T-cell (primary cell): ENCODE measurements at places on chromosomes 4 and X. TPM values are rescaled to one million over a fixed set of nuclear protein-coding genes. Genes with fewer than 3 reads are reported as not detected.

HS3ST1 gene
- not detected for total RNA-seq

ALPK1 gene
- total RNA-seq: 12.0 TPM

EMCN gene
- not detected for total RNA-seq

STBD1 gene
- 0.35 TPM for total RNA-seq

- no peak for DNase-seq
- no peaks in the 10 kb centered on the region for H3K4me1 ChIP-seq
- H3K36me3 ChIP-seq: no peaks in the 10 kb centered on the region
- H3K27me3 ChIP-seq: no peaks in the 10 kb centered on the region
Measured at GRCh38 chr4:54898656-54899340, 226.6 kb downstream of the KDR start.

DNA sequence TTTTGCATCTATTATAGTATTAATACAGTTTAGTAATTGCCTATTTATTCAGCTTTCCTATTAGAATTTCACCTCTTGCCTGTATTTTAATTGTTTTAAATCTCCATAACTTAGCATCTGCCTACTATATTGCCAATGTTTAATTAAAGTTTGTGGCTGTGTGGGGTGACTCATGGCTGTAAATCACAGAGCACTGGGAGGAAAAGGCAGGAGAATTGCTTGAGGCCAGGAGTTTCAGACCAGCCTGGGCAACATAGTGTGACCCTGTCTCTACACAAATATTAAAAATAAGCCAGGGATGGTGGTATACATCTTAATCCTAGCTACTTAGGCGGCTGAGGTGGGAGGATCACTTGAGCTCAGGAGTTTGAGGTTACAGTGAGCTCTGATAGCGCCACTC lies 14.5 kb upstream of the CCSER1 start:
- no peaks in the 10 kb centered on the region for H3K27me3 ChIP-seq
- H3K27ac ChIP-seq: no peak overlapping the region
- no peaks in the 10 kb centered on the region for H3K4me1 ChIP-seq
- no peak for DNase-seq
- H3K36me3 ChIP-seq: no peaks in the 10 kb centered on the region

GRCh38 chr4:137524725-137525369 lies 7.4 kb downstream of the PCDH18 start:
- no peak overlapping the region for H3K27ac ChIP-seq
- no peaks in the 10 kb centered on the region for H3K27me3 ChIP-seq
- no peaks in the 10 kb centered on the region for H3K36me3 ChIP-seq
- DNase-seq: no peak

- H3K27ac ChIP-seq: no peak overlapping the region
- no peak for DNase-seq
- H3K4me1 ChIP-seq: no peaks in the 10 kb centered on the region
- no peak overlapping the region for H3K4me3 ChIP-seq
Measured at GRCh38 chr4:139207873-139208403, 30.9 kb upstream of the ELF2 start.

DNA sequence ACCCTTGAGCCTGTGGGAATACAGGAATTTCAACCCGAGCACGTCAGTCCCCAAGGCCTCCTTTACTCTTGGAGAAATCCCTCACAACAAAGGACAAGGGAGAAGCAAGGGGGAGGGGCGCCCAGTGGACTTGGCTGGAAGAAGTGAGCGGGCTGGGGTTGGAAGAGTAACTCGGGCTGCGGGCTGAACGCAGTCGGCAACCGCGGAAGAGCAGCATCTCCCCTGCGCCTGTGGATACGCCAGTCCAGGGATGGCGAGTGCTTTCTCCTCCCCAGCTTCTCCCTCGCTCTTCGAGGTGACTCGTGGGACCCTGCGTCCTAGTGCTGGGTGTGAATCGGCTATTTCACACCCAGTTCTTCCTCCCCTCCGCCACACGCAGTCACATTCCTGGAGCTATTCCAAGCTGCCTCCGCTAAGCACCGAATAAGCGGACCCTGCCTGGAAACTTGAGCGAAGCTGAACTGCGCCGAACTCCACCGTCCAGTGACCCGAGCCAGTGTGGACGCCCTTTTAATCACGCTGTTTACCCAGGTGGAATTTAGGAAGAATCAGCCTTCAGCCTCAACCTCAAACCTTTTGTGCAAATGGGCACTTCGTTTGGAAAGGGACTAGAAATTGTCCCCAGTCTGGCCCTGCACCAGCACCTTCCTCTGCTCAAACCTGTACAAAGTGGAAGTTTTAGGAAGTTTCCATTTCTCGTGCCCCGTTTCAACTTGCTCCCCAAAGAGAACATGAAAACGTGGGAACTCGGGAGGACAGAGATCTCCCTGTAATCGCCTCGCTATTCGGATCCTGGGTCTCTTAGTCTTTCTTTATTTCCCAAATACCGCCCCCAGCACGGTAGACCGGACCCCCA lies 64.3 kb upstream of the WDR17 start:
- no peaks in the 10 kb centered on the region for H3K27me3 ChIP-seq
- peaks cover 7% of the 10 kb centered on the region for H3K4me1 ChIP-seq
- DNase-seq: no peak
- no peak overlapping the region for H3K27ac ChIP-seq

GRCh38 chr4:93313197-93313596 lies 515.4 kb upstream of the ATOH1 start:
- no peak for DNase-seq
- H3K4me1 ChIP-seq: no peaks in the 10 kb centered on the region
- H3K4me3 ChIP-seq: no peak overlapping the region
- H3K27ac ChIP-seq: no peak overlapping the region
- no peaks in the 10 kb centered on the region for H3K27me3 ChIP-seq

GRCh38 chr4:71602289-71602900 lies 181.5 kb downstream of the GC start:
- H3K4me1 ChIP-seq: no peaks in the 10 kb centered on the region
- no peak overlapping the region for H3K4me3 ChIP-seq
- H3K36me3 ChIP-seq: no peaks in the 10 kb centered on the region
- DNase-seq: no peak

- H3K27ac ChIP-seq: no peak overlapping the region
- H3K27me3 ChIP-seq: no peaks in the 10 kb centered on the region
- no peaks in the 10 kb centered on the region for H3K4me1 ChIP-seq
- no peak overlapping the region for H3K4me3 ChIP-seq
Measured at GRCh38 chr4:23667659-23668058, 222.2 kb downstream of the PPARGC1A start.

DNA sequence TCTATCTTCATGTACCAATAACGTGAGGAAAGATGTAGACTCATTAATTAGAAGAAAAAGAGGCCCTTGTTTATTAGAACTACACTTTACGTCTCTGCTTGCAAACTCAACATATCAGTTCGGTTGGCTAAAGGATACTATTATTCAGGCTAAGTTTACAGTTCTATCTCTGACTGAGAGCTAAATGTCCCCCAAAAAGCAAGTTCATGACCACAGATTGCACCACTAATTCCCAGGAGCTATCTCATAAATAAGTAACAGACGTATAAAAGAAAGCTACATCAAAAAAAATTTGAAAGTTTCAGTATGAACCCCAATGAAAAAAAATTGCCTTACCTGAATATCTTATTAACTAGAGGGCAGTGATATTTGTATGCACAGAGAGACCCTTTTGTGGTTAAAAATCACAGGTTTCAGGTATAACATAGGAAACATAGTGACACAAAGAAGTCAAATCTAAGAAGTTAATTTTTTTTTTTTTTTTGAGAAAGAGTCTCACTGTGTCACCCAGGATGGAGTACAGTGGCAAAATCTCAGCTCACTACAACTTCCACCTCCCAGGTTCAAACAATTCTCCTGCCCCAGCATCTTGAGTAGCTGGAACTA lies 128.9 kb downstream of the MAB21L2 start:
- no peak overlapping the region for H3K4me3 ChIP-seq
- DNase-seq: no peak
- no peak overlapping the region for H3K27ac ChIP-seq
- no peaks in the 10 kb centered on the region for H3K4me1 ChIP-seq
- no peaks in the 10 kb centered on the region for H3K27me3 ChIP-seq

DNA sequence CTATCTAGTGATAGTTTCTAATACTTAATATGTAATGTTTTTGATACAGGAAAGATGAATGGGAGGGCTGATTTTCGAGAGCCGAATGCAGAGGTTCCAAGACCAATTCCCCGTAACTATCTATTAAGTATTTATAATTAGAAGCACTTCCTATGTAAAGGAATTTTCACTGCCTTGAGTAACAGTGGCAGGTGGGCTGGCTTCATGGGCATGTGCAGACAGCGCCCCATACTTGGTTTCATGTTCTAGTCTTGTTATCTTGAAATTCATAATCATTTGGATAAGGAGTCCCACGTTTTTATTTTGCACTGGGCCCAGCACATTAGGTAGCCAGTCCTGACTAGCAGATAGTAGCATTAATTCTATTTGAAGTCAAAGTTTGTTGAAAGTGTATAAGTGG lies 1.7 kb downstream of the OCIAD1 start:
- H3K4me1 ChIP-seq: peaks cover 14% of the 10 kb centered on the region
- H3K27me3 ChIP-seq: no peaks in the 10 kb centered on the region
- H3K36me3 ChIP-seq: peaks cover 12% of the 10 kb centered on the region
- no peak overlapping the region for H3K4me3 ChIP-seq

GRCh38 chr4:170068438-170069128 lies 21.2 kb downstream of the AADAT start:
- H3K4me3 ChIP-seq: no peak overlapping the region
- no peak overlapping the region for H3K27ac ChIP-seq
- no peaks in the 10 kb centered on the region for H3K36me3 ChIP-seq
- DNase-seq: no peak
- no peaks in the 10 kb centered on the region for H3K4me1 ChIP-seq

- no peak for DNase-seq
- no peak overlapping the region for H3K27ac ChIP-seq
- no peak overlapping the region for H3K4me3 ChIP-seq
- no peaks in the 10 kb centered on the region for H3K4me1 ChIP-seq
- no peaks in the 10 kb centered on the region for H3K27me3 ChIP-seq
- H3K36me3 ChIP-seq: no peaks in the 10 kb centered on the region
Measured at GRCh38 chr4:661231-661630, 12.8 kb downstream of the ATP5ME start.

DNA sequence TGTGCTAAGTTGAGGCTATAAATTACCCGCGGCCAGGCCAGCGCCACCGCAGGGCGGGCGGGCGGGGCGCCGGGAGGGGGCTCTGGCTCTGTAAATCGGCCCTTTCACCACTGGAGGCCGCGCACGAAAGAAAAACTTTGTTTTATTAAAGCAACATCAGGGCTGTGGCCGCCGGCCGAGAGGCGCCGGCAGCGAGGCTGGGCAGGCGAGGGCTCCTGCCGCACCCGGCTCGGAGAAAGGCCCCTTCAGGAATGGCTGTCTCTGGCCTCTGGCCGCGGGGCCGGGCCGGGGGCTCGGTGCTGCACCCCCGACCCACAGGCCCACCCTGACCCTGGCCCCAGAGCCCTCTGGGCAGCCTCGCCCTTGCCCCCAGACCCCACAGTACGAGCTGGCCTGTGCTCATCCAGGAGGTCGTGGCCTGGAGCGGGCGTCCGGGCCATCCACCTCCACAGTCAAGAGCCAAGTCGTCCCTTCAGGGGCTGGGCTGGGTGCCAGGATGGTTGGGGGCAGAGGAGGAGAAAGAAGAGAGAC lies 29.5 kb upstream of the FGFR3 start:
- H3K27me3 ChIP-seq: peaks cover 57% of the 10 kb centered on the region
- no peaks in the 10 kb centered on the region for H3K36me3 ChIP-seq
- no peak for DNase-seq
- no peak overlapping the region for H3K27ac ChIP-seq
- H3K4me1 ChIP-seq: no peaks in the 10 kb centered on the region
- H3K4me3 ChIP-seq: no peak overlapping the region

GRCh38 chrX:130260316-130260715 lies 8.4 kb downstream of the ZNF280C start:
- H3K27me3 ChIP-seq: no peaks in the 10 kb centered on the region
- no peaks in the 10 kb centered on the region for H3K36me3 ChIP-seq
- DNase-seq: no peak
- no peak overlapping the region for H3K4me3 ChIP-seq
- no peaks in the 10 kb centered on the region for H3K4me1 ChIP-seq

GRCh38 chr4:150181536-150181935 lies 103.3 kb downstream of the DCLK2 start:
- H3K27me3 ChIP-seq: peaks cover 9% of the 10 kb centered on the region
- no peaks in the 10 kb centered on the region for H3K36me3 ChIP-seq
- no peak overlapping the region for H3K27ac ChIP-seq
- no peak overlapping the region for H3K4me3 ChIP-seq
- H3K4me1 ChIP-seq: no peaks in the 10 kb centered on the region

DNA sequence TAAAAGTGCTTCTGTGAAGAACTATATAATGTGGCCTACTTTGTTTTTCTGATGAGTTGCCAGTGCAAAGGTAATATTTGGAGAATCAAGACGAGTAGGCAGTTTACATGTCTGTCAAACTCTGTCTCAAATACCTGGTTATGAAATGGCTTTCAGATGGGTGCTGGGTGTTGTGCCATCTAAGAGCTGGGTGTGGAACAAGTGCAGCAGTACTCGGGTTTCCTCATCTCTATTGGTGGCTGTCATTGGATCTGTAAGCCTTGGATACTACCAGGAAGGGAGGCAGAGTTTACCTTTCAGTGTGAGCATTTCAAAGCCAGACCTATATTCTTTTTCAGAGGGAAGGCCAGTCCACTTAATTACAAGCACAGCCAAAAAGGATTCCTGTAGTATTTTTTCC lies 37.2 kb downstream of the MTM1 start:
- DNase-seq: no peak
- H3K4me3 ChIP-seq: no peak overlapping the region
- H3K4me1 ChIP-seq: no peaks in the 10 kb centered on the region
- no peak overlapping the region for H3K27ac ChIP-seq

GRCh38 chrX:149837639-149838038 lies 43.3 kb upstream of the MAGEA8 start:
- no peak for DNase-seq
- H3K27ac ChIP-seq: no peak overlapping the region
- H3K36me3 ChIP-seq: no peaks in the 10 kb centered on the region
- no peaks in the 10 kb centered on the region for H3K4me1 ChIP-seq

DNA sequence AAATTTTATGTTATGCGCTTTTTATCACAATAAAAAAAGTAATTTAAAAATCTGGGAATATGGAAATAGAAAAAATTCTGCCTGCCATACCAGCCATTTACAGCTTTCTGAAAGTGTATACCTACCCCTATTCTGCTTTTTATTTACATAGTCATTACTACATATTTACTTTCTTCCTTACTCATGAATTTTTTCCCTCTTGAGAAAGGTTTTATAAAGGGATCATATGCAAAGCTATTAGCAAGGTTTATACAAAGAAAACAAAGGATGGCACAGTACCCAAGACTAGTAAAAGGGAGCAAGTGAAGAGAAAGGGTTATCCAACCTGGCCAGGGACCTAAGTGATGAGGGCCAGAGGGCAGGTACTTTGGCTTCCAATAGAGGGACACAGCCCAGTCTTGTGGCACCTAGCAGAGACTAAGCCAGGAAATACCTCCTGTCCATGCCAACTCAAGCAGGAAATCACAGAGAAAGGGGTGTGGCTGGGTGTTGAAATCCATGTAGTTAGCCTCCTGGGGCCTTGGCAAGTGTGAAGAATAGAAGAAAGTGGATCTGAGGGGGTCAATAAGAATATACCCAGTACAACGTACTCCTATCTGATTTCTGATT lies 207.3 kb upstream of the VEGFC start:
- no peaks in the 10 kb centered on the region for H3K36me3 ChIP-seq
- no peaks in the 10 kb centered on the region for H3K4me1 ChIP-seq
- no peaks in the 10 kb centered on the region for H3K27me3 ChIP-seq
- H3K4me3 ChIP-seq: no peak overlapping the region

GRCh38 chr4:69531251-69531650 lies 35.5 kb upstream of the UGT2B4 start:
- DNase-seq: no peak
- H3K27me3 ChIP-seq: no peaks in the 10 kb centered on the region
- H3K4me1 ChIP-seq: no peaks in the 10 kb centered on the region
- H3K27ac ChIP-seq: no peak overlapping the region

GRCh38 chrX:45031830-45032378 lies 158.9 kb downstream of the KDM6A start:
- H3K27me3 ChIP-seq: no peaks in the 10 kb centered on the region
- H3K27ac ChIP-seq: no peak overlapping the region
- no peak for DNase-seq
- no peak overlapping the region for H3K4me3 ChIP-seq
